Activated T-helper 9 cell treated with anti-CD3 and anti-CD28 coated beads, Interleukin-2, amount 50 U/mL, for 16 hours (primary cell): ENCODE measurements at places on chromosomes 6 and 20.

- no peak for DNase-seq
These were observed 4.9 kb downstream of the BMP6 start for GRCh38 chr6:7730784-7731227.

DNA sequence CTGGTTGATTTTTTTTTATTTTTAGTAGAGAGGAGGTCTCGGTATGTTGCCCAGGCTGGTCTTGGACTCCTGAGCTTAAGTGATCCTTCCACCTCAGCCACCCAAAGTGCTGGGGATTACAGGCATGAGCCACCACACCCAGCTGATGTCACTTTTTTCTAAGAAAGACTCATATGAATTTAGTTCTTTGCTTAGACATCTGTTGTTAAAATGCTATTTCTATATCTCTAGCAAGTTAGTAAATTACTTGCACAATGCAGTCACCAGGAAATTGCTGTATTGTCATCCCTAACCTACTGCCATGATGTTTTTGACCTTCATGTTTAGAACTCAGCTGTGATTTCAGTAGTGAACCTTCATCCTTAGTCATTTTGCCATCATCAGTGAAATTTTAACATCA, 5.7 kb downstream of the KDM1B start:
- no peak for DNase-seq

DNA sequence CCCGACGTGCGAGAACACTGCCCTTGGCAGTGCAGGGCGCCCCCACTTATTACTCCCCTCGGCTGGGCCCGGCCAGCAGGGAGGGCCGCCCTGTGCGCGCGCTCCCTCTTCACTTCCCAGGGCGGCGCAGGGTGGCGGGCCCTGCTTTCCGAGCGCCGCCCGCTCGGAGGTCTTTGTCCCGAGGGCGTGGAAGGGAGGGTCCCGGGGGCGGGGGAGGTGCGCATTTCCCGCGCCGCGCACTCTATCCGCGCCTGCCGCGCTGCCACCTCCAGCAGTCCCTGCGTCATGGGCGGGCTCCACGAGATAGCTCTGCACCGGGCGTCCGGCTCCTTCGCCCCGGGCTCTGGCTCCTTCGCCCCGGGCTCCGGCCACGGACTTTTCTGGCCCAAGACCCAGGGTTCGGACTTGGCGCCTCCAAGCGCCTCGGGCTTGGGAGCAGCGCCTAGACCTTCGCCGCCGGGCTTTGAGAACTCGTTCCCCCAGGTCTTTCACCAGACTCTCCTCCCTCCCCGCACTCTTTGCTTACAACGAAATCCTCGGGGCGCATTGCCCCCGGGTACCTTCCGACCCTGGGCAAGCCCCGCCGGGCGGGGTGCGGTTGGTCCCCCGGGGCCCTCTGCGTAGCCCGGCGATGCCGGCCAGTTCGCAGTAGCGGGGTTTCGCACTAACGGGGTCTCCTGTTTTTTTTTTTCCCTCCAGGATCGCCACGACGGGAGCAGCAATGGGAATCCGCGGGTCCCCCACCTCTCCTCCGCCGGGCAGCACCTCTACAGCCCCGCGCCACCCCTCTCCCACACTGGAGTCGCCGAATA, 1.6 kb downstream of the TFAP2C start:
- DNase-seq: no peak

- DNase-seq: no peak
These were observed 10.1 kb upstream of the FRK start for GRCh38 chr6:116070616-116071389.

GRCh38 chr6:5871296-5871695, 135.4 kb downstream of the NRN1 start:
- no peak for DNase-seq
